NCI-H187 (cell line): ENCODE measurements at places on chromosomes 4 and X.

GRCh38 chr4:76090241-76090691 lies 15.8 kb downstream of the ART3 start:
- no peak for DNase-seq

GRCh38 chrX:24080704-24081103 lies 25.9 kb downstream of the EIF2S3 start:
- no peak for DNase-seq

- no peak for DNase-seq
Measured at GRCh38 chrX:47420962-47421361, 50.6 kb downstream of the ZNF157 start.

- no peak for DNase-seq
Measured at GRCh38 chr4:149264093-149264733, 551.4 kb downstream of the IQCM start.

- no peak for DNase-seq
Measured at GRCh38 chrX:35339796-35340195, 397.2 kb downstream of the FAM47B start.

DNA sequence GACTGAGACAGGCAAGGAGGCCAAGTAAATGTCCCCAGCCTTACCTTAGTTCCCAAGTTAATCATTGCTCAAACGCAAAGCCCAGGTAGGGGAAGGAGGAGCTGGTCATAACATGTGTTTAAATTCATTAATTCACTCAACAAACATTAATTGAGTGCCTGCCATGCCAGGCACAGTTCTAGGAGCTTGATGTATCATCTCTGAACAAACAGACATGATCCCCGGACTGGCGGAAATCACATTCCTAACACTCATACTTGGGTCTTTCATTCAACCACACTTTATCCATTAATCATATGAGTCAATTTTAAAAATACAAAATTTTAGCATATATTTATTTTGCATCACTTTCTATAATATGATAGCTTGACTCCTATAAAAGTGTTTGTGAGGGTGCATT lies 335.3 kb upstream of the NOCT start:
- DNase-seq, result no peak

GRCh38 chrX:100615005-100615404 lies 21.6 kb downstream of the TSPAN6 start:
- DNase-seq, result no peak

DNA sequence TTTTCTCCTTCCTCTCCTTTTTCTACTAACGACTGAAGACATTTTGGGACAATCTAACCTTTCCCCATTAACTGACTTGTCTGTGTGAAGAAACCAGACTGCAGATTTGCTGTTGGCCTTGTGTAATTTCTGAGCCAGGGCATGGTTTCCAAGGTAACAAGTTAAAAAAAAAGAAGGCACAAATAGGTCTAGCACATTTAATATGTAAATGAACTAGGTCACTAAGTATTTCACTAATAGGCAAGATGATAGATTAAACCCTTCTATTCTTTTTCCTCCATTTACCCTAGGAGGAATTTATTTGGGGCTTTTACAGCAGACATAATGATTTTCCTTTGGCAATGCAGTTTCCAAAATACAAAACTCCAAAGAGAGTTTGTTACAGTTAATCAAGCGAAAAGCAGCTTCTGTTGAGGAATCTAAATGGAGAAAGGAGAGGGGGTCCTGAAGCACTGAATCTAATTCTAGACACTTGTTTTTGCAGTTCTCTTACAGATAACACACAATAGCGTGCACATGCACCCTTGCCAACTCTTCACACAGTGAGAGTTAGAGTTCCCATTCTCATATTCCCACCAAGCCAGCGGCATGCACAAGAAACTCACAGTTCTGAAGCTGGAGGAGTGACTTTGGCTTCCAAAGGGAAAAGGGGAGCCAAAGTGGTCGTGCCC lies 72.0 kb downstream of the TSPAN5 start:
- no peak for DNase-seq

DNA sequence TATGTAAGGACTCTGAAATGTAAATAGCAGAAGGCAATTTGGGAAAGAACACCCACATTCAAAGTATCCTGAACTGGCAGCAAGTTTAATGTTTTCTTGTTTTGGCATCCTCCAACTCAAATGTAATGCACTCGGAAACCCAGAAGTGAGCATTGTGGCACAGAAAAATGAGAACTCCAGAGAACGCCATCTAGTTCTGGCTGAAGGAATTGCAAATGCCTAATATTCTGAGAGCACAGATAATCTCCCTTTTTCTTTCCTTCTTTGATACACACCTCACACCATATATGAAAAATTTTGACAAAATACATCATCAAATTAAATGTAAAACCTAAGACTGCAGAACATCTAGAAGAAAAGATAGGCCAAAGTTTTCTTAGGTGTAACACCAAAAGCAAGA lies 52.1 kb downstream of the PWWP3B start:
- no peak for DNase-seq

GRCh38 chr4:828641-829271 lies 2.8 kb upstream of the CPLX1 start:
- DNase-seq, result no peak

GRCh38 chr4:38860788-38861424 lies 4.3 kb upstream of the TLR6 start:
- no peak for DNase-seq

DNA sequence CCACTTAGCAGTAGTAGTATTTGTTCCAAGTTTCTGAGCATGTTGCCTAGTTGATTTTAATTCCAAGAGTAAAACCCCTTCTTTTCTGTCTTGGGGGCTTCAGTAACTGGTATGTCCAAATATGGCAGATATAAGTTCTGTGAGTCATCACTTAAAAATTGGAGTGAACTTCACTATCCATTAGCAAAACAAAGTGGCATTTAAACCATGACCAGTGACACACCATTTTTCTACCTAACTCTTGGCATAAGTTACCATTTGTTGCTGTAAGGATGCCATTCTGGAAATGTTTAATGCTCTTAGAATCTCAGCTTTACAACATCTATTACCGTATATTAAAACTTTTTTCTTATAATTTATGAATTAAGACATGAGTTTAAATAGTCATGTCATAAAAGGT lies 102.0 kb downstream of the CBR4 start:
- DNase-seq, result no peak

DNA sequence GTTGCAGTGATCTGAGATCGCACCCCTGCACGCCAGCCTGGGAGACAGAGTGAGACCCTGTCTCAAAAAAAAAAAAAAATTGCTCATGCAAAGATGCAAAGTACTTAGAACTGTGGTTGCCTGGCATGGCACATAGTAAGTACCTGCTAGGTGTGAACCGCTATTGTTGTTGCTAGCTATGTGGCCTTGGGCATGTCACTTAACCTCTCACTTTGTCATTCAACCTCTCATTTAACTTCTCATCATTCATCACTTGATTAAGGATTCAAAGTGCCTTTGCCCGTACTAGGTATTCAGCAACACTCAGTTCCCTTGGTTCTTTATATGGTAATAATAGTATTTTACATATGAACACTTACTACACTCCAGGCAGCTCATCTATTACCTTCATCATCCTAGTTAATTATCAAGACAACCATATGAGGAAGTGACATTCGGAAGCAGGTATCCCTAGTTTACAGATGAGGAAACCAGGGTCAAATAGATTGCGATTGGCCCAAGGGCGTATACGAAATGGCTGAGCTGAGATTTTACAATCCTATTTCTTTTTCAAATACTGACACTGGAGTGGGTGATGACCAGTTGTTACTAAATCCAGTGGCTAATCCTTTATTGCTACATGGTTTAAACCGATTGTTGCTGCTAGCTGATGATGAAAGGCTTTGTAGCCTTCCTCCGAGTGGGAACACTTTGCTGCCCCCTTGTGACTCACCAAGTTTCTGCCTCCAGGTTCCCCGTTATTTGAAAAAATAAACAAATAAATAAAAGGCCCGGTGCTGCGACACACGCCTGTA lies 28.8 kb upstream of the SOWAHD start:
- no peak for DNase-seq

DNA sequence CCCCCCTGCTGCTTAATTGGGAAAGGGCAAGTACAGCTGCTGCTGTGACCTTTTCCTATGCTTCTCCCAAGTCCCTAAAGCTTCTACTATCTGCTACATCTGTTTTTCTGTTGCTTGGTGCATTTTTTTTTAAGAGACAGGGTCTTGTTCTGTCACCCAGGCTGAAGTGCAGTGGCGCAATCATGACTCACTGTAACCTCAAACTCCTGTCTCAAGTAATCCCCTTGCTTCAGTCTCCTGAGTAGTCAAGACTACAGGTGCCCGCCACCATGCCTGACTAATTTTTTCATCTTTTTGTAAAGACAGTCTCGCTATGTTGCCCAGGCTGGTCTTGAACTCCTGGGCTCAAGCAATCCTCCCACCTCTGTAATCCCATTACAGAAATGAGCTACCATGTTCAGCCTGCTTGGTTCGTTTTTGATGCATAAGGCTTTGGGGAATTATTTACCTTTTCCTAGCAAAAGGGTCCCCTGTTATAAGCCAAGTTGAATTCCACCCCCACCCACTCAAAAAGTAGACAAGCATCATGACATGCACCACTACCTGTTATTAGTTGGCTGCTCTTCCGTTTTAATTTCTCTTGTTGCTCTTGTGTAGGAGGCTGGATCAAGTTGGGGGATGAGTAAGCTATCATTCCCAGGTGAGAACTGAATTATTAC lies 39.6 kb downstream of the DGKK start:
- DNase-seq, result no peak

DNA sequence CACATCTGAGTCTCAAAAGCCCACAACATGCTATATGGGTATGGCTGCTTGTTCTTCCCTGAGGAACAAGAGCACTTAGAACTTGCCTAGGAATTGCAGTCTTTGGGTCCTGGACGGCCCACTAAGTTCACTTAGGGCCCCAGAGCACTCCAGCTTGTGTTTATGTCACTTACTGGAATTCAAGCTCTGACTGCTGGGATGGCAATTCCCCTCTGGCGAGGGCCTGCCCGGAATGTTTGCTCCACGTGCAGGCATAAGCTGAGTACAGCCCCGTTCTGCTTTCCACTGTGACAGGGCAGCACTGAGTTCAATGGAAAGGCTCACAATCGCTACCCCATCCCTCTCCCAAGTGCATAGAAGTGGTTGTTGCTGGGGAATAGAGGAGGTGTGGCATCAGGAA lies 25.9 kb upstream of the RASSF6 start:
- DNase-seq, result no peak

- no peak for DNase-seq
Measured at GRCh38 chr4:100581337-100581736, 63.5 kb upstream of the EMCN start.

DNA sequence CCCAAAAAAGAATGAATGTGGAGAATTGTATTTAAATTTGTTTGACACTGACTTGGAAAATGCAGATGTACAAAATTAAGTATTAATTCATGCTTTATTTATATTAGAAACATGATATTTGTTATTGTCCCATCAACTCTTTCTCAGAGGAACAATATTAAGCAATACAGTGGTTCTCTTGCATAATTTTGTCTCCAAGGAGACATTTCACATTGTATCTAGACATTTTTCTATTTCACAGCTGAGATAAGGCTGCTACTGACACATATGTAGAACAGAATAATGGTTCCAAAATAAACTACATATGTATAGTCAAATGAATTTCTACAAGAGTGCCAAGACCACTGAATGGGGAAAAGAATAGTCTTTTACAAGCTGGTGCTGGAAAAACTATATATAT lies 427.9 kb upstream of the SPANXN1 start:
- no peak for DNase-seq

DNA sequence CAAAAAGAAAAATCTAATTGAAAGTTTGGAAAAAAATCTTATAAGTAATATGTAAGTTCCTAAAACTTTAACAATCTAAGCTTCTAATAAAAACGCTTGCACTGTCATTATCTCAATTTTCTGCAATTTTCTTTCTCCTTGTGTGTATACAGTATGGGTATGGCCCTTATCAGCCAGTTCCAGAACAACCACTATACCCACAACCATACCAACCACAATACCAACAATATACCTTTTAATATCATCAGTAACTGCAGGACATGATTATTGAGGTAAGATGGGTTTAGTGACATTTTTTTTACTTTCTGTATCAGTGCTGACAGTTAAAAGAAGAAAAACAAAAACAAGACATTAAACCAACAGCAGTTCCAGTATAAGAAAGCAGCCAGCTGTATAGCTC lies 4.9 kb downstream of the STATH start:
- no peak for DNase-seq

- no peak for DNase-seq
Measured at GRCh38 chr4:81227968-81228367, 12.9 kb upstream of the PRKG2 start.

- no peak for DNase-seq
Measured at GRCh38 chr4:81666491-81666890, 194.8 kb upstream of the RASGEF1B start.

DNA sequence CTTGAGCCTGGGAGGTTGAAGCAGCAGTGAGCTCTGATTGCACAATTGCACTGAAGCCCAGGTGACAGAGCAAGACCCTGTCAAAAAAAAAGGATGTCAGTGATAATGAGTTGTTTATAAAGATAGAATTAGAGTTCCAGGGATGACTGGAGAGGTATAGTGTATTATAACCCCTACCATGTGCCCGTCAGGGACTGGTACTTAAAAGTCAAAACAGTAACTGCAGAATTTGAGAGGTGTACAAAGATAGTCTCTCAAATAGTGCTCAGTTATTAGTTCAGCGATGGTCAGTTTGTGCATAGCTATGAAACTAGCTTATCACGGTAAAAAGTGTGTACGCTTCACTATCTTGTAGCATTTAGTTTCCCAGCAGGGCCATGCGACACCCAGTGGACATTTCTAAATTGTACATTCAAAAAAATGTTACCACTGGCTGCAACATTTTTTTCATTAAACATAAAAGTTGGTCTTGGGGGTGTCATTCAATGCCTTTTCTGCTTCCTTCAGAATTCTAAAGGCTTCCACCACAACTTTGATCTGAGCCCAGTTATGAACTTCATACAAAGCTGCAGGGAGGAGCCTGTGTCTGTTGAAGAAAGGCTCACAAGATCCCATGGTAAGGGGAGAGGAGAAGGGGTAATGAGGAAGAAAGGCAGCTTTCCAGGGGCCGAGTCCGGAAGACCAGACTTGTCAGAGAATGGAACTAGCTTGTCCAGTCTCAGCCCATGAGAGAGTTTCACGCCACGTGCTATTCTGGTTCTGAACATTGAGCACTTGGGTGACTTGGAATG lies 9.2 kb upstream of the GYG2 start:
- no peak for DNase-seq

GRCh38 chr4:171644430-171645057 lies 168.7 kb upstream of the GALNTL6 start:
- no peak for DNase-seq

GRCh38 chr4:115803825-115804224 lies 690.4 kb upstream of the NDST4 start:
- DNase-seq, result no peak

DNA sequence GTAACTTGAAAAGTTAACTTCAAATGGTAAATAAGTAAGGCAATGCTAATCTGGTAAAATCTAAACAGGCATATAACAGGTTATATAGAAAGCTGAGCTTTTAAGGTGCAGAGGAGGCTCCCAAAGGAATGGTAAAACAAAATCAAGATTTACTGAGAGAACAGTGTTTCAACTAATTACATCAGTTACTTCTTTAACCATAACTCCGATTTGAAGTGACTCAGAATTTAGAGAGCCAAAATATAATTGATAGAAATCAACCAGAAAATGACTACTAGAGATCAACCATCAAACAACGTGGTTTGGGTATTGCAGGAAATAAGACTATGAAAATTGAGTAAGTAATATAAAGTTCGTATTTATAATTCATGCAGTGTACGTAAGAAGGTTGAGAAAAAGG lies 6.9 kb downstream of the G3BP2 start:
- no peak for DNase-seq
